Left lobe of liver (tissue), 2 donors: ENCODE measurements at places on chromosomes 1 and 21. TPM values are rescaled to one million over a fixed set of nuclear protein-coding genes. Genes with fewer than 3 reads are reported as not detected.

KIF26B gene
- total RNA-seq = 0.35 TPM

G0S2 gene
- 75.0 TPM for total RNA-seq

SLC9C2 gene
- not detected for total RNA-seq

OPRD1 gene
- not detected for total RNA-seq

PPM1J gene
- total RNA-seq = 0.33 TPM

TSPAN2 gene
- 0.60 TPM for total RNA-seq

IFNAR2 gene
- 13.4 TPM for total RNA-seq

FAM43B gene
- total RNA-seq = 0.35 TPM

FMO2 gene
- total RNA-seq = 8.1 TPM

ERRFI1 gene
- total RNA-seq = 316 TPM

DCDC2B gene
- not detected for total RNA-seq

KPRP gene
- total RNA-seq = not detected

HNRNPCL2 gene
- total RNA-seq = not detected
